ENCODE measurements at places on chromosomes 12 and 14.

DNA sequence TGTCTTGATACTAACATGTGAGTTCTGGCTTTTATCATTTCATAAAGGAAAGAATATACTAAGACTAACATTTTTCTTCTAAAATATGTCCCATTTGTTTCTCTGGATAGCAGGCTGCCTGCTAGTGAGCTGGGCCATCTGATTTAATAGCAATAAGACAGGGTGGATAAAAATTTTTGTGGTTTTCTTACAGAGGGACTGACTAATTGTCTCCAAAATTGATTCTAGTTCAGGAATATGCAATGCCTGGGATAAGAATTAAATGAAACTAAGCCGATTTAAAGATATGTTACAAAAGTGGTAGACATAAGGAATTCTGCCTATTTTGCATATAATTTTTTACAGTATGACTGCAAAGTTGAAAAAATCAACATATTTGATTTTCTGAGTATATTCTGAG is 252.9 kb upstream of the NAV3 start:
- DNase-seq, result no peak

DNA sequence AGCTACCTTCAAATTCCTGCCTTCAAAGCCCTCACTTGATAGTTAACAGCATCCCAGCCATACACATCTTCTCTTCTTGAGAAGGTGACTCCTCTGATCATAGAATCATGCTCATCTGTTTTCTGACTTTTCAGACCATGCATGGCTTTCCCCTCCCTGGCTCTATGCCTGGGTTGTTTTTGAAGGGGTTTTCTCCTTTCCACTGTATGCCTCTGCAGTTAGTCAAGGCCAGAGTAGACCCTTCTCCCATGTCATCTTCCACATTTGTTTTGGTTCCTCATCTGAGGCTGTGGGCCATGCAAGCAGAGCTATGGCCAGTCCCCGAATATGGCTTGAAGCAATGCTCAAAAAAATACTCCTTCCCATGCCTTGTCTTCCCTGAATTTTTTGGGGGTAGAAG is 14.3 kb upstream of the MCRS1 start:
- no peak for DNase-seq

GRCh38 chr12:116537101-116537904 is 21.9 kb upstream of the MAP1LC3B2 start:
- no peak for DNase-seq

GRCh38 chr12:70049596-70050360 is 193.5 kb upstream of the CNOT2 start:
- DNase-seq, result no peak

GRCh38 chr14:88904864-88905263 is 80.4 kb downstream of the TTC8 start:
- DNase-seq, result no peak

DNA sequence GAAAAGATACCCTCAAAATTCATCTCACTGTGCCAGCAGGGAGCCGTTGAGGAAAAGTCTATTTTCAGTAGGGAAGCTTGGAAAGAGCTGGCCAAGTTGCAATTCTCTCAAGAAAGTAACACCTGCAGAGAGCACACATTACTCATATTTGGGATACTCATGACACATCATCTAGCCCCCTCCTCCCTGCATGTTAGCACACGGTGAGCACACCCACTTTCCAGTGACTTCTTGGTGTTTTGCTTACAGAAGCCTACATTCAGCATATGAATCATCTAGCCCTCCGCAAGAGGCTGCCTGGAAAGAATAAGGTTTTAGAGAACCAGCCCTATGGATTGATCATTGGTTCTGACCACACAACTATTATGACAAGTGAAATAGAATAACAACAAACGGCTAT is 124.5 kb downstream of the PTPRO start:
- DNase-seq, result no peak

DNA sequence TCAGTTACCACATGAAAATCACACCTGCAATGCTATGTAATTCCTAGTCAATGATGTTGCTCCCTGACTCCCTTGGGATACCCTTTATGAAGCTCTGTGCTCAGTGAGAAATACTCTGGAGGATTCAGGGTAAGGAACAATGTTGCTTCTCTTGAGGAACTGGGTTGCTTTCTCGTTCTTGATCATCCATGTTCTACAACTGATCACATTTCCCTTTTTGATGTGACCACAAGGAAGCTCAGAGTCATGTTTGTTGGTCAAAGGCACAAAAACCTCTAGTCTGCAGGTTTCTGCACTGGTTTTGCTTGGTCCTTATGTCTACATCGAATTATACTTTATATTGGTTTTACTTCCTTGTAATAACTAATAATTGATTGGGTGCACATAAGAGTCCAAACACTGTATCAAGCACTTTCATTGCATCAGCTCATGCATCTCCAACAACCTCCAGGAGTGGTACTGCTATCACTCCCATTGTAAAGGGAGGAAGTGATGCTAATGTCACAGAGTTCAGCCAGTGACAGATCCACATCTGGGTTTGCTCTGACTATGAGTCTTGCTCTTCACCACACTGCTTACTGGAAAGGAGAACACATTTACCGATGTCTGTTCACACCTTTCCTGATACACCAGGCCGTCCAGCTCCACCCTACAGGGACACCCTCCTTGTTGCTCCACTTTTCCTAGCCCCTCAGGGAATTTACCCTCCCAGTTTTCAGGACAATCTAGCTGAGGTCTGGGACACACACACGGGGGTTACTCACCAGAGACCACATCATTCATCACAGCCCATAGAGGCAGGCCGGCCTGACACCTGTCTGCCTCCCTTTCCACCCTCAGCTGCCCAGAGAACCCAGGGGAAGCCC is 41.0 kb downstream of the CMKLR1 start:
- DNase-seq, result no peak

- DNase-seq, result no peak
Measured at GRCh38 chr12:56644654-56645053, 1.1 kb downstream of the ATP5F1B start.

- DNase-seq, result no peak
Measured at GRCh38 chr12:33000016-33000415, 103.4 kb upstream of the PKP2 start.

Measured in GOT3 (cell line).